Esophagus squamous epithelium (tissue), 5 donors: ENCODE measurements at places on chromosomes 5 and 9.

DNA sequence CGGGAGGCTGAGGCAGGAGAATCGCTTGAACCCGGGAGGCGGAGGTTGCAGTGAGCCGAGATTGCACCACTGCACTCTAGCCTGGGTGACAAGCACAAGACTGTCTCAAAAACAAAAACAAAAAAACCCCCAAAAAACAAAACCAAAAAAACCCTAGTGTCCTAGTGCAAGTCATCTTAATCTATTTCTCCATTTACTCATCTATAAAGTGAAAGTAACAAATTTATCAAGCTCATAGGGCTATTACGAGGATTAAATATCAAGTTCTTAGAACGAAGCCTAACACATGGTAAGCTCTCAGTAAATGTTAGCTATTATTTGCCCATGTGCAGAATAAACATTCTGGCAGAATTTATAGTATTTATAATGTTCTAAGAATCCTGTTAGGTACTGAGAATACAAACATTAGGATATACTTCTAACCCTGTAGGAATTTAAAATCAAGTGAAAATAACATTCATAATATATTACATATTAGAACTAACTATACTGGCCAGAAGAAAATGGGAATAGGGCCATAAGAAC, 45.0 kb downstream of the GOLPH3 start:
- no peak for DNase-seq

- DNase-seq: no peak
These were observed 36.3 kb upstream of the LRRC19 start for GRCh38 chr9:27041746-27042145.

GRCh38 chr5:179840766-179841165, 17.9 kb downstream of the MRNIP start:
- no peak for DNase-seq

GRCh38 chr9:36772449-36773403, 200.0 kb downstream of the MELK start:
- no peak for DNase-seq

DNA sequence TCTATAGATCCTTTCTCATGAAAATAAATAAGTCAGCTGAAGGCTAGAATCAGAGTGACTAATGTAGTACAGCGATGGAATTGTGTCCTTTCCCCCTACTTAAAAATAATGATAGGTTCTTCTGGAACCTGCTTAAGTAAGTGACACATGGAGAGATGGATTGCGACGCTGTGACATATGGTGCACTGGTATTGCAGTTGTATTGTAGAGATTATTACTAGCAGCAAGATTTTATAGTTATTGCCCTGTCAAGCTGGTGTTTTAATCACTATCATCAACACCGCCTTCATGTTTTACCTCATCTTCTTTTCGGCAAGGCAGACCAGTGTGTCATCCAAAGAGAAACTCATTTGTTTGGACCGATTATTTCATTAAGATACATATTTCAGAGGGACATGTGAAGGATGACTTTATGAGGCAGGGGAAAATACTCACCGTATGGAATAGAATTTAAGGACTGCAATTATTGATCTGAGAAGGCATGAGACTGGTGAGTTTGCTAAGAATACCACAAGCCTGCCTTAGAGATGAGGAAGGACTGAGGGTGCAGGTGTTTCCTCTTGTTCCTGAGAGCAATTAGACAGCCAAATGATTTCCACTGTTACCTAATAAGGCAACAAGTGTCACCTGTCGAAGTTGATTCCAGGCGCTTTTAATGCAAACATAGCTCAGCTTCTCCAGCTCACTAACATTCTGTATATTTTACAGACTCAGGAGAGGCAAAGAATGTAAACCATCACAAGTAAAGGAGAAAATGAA, 1855.5 kb downstream of the MAT2B start:
- DNase-seq: no peak

- DNase-seq: no peak
These were observed 128.4 kb downstream of the TTC39B start for GRCh38 chr9:15178631-15179030.

DNA sequence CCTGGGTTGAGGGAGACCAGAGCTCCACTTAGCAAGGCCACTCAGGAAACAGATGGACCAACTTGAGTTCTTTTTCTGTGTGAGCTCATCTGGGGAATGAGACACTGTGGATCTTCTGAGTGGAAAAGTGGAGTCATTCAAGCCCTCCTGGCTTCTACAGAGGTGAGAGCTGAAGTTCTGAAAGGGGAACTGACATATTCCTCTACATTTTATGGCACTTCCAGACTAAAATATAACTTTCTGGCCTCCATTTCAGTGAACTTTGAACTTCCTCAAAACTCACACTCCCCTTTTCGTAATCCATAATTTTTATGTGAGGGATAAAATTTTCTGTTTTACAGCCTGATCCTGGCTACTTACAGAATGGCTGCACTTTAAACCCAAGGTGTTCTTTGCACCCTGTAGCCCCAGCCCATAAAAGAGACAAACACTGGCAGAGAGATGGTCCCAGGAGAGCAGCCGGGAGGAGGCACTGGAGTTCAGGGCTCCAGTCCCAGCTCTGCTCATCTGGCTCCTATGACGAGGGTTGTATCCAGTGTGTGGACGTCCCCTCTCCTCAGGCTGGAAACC, 10.8 kb downstream of the SPAAR start:
- DNase-seq: no peak

GRCh38 chr9:111118256-111118948, 80.1 kb upstream of the LPAR1 start:
- DNase-seq: no peak

GRCh38 chr9:27535701-27536118, 6.1 kb upstream of the MOB3B start:
- DNase-seq: no peak

GRCh38 chr5:121025671-121026070, 561.6 kb downstream of the PRR16 start:
- no peak for DNase-seq
